GOT3 (cell line): ENCODE measurements at places on chromosomes 11 and 22.

GRCh38 chr11:82792822-82793569 lies 59.3 kb upstream of the FAM181B start:
- no peak for DNase-seq

GRCh38 chr22:36910461-36910860 lies 3.0 kb upstream of the CSF2RB start:
- no peak for DNase-seq

- no peak for DNase-seq
Observed at GRCh38 chr11:34243600-34244464, 114.0 kb downstream of the ABTB2 start.

DNA sequence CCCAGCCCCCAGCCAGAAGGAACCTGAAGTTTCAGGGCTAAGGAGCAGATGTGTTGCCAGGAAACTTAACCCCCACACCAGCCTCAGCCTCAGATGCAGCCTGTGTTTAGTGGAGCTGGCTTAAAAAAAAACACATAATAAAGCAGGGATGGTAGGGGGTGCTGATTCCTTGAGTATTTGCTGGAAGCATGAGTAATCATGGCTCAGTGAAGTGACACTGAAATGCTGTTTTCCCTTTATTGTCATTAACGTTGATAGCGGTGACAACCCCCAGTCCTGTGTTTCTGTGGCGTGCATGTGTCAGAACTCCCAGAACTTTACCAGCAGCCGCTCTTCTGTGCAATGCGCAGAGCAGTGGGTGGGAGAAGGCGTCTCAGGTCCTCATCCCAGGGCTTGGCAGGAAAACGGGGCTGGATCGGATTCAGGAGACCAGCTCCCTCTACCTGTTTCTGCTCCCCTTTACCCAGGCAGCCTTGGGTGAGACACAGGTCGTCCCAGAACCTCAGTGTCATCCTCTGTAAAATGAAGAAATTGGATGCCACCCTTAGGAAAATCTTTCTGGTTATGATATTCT lies 1282.1 kb downstream of the TBC1D22A start:
- DNase-seq, result no peak

GRCh38 chr11:132520199-132520598 lies 1012.1 kb downstream of the OPCML start:
- DNase-seq, result no peak
